KBM-7 (cell line): ENCODE measurements at places on chromosomes 6 and 20.

- no peak for DNase-seq
These were observed 5.9 kb downstream of the PTPRA start for GRCh38 chr20:2879146-2879545.

GRCh38 chr6:64221776-64222175 lies 586.2 kb downstream of the PHF3 start:
- DNase-seq = peak; percentile 3

DNA sequence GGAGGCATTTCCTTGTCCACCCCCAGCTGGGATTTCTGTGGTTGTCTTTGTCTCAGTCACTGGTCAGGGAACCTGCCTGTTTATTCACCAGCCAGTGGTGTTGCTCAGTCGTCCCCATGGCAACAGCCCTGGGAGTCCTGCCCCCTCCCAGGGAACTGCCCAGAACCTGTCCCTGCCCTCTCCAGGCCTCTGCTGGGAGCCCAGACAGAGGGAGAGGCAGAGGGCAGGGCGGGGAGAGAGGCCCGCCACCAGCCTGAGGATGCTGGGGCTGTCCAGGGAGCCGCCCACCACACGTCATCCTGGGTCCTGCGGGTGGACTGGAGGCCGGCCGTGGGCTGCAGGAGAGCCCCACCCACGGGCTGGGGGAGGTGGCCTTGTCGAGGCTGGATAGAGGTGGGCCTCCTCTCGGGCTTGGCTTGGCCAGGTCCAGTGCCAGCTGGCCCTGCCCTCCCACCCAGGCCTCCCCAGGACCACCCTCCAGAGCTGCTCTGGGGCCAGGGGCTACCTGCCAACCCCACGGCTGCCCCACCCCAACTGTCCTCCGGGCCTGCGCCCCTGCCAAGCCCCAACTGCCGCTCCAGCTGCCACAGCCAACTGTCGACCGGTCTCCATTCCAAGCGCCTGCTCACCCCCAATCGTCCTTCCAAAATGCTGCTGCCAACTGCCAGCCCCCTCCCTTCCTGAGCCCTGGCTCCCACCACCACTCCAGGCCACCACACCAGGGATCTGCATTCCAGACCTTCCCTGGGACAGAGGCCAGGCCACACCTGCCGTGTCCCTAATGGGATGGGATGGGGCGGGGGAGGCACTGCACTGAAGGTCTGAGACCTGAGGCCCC lies 4.2 kb upstream of the ZBTB46 start:
- peak; percentile 53 for DNase-seq

DNA sequence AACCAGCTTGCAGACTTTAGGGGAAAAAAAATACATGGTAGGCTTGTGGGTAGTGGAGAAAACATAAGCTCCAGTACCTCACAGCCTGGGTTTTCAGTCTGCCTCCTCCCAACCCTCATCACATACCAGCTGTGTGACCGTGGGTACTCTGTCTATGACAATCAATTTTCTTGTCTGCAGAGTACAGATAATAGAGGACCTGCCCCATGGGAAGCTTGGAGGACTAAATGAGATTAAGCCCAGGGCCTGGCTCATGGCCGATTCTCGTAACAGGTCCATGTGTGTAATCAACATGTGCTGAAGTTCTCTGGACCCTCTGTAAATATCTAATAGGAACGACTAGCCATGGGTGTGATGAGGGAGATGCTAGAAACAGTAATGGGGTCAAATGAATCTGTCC lies 34.0 kb downstream of the NT5E start:
- DNase-seq = no peak

DNA sequence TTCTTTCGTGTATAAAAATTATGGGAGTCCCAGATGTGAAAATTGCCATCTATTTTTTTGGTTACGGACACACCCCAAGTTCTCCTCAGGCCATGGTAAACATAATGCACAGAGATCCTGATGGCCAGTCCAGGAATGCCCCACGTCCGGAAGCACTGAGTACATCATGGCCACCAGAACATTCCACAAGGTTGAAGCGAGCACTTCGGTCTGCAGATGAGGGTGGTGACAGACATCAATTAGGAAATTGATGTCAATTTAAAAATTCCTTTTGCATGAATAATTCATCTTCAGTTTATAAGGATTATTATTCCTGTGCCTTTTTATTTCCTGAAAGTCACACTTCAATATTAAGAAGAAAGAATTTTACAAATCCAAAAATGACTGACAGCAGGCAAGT lies 13.2 kb upstream of the EXOC2 start:
- DNase-seq = no peak

DNA sequence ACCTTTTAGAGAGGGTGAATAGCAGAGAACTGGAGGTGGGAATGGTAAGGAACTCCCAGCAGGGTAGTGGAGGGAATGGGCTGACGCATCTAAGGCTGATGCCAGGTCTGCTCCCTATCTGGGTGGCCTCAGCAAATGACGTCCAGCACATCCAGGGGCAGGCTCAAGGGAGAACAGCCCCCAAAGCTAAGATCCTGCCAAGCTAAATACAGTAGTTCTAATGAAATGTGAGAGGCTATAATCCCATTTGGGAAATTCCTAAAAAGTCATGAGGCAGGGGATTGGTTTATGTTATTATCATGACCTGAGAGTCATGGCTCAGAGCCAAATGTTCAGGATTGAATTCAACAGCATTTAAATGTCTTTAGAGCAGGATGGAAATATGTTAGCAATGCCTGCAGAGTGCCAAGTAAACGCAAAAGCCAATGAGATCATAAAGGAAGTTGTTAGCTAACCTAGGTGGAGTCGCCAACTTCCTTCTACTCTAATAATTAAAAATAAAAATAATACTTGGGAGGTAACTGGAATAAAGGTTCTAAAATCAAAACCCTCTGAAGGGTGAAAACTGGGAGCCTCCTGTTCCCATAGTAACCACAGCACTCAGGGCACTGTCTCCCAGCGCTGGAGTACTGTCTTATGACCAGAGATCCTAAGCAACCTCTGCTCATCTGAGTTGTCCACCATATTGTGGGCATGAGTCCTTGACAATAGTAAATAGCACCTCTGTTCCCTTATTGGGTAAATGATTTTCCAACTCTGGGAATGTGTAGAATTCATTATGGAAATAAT lies 34.8 kb downstream of the IYD start:
- DNase-seq = no peak

- DNase-seq = no peak
These were observed 12.1 kb upstream of the RAB5IF start for GRCh38 chr20:36593347-36593929.

DNA sequence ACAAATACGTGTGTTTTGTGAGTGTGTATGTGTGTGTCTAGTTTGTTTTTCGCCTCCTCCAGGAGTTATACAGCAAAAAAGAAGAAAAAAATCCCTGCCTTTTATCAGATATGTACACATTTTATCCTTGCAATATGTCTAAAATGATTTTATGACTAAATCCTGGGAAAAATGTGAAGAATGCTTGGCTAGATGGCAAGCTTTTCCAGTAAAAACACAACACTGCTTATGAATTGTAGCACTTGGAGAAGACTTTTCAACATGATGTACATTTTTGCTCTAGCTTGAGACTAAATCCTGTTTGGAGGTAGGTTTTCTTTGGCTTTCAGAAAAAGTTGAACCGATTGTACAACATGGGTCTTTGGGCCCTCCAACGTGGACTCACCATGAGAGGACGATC lies 160.2 kb downstream of the GMPR start:
- DNase-seq = no peak

DNA sequence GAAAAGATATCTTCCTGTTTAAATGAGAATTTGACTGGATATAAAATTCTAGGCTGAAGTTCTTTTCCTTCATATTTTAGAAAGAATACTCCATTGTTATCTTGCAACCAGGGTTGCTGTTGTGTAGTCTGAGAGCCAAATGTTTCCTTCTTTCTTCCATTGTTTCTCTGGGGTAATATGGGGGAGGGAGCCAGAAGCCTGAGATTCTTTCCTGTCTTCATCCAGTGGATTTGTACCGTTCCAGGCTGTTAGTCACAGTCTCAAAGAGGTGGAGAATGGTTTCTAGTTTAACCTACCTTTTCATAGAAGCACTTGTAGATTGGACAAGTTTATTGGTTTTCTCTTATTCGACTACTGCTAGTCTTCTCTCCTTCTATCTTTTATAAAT lies 6.1 kb upstream of the ULBP3 start:
- DNase-seq = no peak

- DNase-seq = peak; percentile 24
These were observed 127.6 kb downstream of the MAP3K7 start for GRCh38 chr6:90459225-90459758.

DNA sequence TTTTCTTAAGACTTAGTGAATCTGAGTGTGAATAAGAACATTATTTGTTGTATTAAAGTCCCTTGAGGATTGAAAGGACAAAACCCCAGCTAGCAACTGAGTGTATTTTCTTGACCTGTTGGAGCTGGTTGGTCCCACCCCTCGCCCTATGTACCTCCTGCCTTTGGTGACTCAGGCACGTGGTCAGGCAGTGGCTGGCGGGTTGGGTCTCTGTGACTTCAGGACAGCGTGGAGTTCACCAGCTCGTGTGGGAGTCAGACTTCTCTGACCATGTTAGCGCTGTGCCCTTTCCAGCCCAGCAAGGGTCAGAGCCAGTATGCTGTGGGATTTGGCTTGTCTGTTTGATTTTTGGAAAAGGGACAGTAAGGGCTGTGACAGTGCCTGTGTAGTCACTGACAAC lies 93.7 kb downstream of the SSR1 start:
- no peak for DNase-seq

- no peak for DNase-seq
These were observed 207.5 kb upstream of the ADGRB3 start for GRCh38 chr6:68427630-68428029.
